ENCODE measurements at places on chromosomes 1 and 21.

- no peak for DNase-seq
Measured at GRCh38 chr1:230048922-230049321, 18.1 kb upstream of the GALNT2 start.

DNA sequence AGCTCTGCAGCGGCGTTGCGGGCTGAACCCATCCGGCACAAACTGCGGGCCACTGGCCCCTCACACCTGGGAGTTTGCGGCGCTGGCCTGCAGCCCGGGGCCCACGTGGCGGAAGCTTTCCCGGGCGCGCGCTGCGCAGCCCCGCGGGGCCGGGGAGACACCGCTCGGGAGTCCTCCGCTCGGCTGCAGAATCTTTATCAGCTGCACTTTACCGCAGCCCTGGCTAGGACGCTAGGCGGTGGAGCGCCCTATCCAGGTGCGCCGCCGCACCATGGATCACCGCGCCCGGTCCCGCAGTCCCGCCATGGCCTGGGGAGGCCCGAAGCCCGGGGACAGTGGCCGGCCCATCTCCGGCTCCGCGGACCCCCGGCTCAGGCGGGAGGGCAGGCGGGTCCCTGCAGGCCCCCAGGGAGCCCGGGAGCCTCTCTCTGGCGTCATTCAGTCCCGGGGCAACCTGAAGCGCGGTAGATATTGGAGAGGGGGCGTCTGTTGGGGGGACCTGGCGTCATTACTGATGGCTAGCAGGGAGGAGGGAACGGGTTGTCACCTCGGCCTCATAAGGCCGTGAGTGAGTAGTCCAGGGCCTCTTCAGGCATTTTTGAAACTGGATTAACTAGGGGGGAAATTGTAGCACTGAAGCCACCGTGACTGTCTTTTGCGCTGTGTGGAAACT is 5.7 kb upstream of the OLIG2 start:
- no peak for DNase-seq

GRCh38 chr1:205588636-205589035 is 43.2 kb downstream of the ELK4 start:
- DNase-seq = no peak

- no peak for DNase-seq
Measured at GRCh38 chr1:75188892-75189291, 54.7 kb downstream of the LHX8 start.

DNA sequence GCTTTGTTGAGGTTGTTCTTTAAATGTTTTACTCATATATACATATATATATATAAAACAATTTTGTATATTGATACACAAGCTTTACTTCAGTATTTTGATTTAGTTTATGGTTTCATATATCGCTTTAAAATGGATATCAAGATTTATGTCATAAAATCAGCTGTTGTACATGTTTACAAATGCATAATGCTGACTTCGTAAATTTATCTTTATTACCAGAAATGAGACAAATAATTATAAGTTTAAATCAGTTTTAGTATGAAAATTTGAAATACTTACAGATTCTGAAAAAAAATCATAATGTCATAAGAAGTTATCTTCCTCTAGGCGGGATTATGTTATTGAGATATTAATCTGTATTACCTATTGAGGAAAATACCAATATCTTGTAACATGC is 6.9 kb downstream of the STXBP3 start:
- DNase-seq = no peak

Data from stimulated activated effector memory CD8-positive, alpha-beta T cell treated with anti-CD3 and anti-CD28 coated beads, Interleukin-12 subunit alpha, Interleukin-12 subunit beta, amount 100 ng/mL, for 72 hours (primary cell).